CD4-positive, alpha-beta T cell treated with Interleukin-17A for 1 hour (primary cell): ENCODE measurements at places on chromosomes 2 and 18.

DNA sequence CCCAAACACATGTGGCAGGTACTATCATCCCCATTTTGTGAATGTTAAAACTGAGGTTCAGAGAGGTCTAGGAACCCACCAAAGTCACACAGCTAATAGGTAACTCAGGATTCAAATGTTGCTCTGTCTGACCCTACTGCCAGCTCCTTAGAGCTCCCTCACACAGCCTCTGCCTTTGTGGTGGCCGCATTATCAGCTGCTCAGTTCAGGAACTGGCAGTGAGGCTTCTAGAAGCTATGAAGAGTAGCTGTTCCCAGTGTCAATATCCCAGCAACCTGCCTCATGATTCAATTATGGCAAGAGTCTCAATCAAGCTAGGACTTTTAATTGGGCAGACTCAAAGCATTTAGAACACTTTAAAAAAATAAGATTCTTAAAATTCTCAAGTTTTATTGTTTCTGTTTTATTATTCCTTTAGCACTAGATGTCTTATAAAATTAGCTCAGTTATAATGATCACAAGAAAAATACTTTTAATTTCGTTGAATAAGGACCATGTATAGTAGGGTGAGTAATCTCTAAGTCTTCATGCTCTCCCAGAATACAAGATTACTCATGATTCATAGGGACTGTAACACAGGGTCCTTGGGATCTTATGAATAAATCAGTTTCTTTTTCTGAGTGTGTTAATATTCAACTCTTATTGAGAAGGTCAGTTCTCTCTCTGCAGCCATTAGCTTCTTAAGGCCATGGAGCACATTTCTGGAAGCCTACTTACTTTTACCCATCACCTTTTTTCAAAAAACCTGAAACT, 342.7 kb downstream of the RND3 start:
- no peak for DNase-seq

DNA sequence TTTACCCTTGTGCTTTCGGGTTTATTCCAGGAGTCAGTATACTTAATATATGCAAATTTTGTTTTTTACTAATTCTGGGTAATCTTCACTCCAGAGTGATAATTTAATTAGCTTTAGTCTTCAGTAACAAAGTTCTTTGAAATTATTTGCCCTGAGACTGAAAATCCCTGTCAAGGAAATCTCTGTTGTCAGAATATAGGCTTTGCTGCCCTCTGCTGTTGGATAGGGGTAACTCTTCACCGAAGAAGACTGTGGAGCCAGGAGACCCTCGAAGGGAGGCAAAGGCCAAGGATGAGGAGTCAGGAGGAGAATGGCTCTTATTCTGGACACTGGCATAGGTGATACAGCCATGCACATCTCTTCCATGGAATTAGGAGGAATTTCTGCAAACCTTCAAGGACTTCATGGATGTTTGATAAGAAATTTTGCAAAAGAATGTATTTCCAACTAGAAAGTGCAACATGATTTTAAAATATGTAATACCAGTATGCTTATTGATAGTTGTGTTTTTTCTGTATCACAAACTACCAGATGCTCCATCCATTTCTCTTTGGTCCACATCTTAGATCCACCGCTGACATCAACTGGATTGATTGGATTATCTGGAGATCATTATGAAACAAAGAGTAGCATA, 182.3 kb downstream of the RDH14 start:
- DNase-seq = peak; percentile 29

DNA sequence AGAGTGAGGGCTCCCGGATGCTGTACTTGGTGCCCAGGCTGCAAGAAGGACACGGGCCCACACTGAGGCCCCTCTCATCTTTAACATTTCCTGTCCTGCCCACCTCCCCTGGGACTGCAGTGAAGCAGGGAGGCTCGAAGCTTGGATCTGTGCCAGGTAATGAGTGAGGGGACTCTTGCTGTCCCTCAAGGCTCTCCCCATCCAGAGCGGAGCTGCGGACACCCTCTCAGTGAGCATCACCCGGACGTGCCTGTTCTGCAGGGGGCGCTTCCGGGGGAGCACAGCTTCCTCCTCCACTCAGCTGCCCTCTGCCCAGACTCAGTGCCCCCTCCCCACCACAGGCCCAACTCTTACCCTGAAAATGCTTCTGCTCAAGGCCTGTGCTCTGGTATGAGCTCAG, 150.0 kb upstream of the MYCN start:
- DNase-seq = no peak

- no peak for DNase-seq
These were observed 14.3 kb downstream of the WDSUB1 start for GRCh38 chr2:159272156-159272555.

GRCh38 chr2:2656115-2657011, 325.3 kb upstream of the MYT1L start:
- no peak for DNase-seq

DNA sequence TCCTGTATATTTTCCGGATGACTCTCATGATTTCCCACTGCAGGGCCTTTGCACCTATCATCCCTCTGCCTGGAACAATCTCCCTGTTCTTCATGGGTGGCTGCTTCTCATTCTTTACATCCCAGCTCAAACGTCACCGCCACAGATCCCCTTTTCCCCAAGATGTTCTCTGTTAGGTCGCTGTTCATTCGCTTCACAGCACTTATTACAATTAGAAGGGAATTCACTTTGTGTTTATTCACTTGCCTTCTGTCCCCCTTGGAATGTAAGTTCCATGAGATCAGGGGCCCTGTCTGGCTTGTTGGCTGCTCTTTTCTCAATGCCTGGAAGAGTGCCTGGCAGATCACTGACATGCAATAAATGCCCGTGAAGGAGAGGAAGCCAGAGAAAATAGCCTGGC, 106.7 kb downstream of the FOXI3 start:
- no peak for DNase-seq

DNA sequence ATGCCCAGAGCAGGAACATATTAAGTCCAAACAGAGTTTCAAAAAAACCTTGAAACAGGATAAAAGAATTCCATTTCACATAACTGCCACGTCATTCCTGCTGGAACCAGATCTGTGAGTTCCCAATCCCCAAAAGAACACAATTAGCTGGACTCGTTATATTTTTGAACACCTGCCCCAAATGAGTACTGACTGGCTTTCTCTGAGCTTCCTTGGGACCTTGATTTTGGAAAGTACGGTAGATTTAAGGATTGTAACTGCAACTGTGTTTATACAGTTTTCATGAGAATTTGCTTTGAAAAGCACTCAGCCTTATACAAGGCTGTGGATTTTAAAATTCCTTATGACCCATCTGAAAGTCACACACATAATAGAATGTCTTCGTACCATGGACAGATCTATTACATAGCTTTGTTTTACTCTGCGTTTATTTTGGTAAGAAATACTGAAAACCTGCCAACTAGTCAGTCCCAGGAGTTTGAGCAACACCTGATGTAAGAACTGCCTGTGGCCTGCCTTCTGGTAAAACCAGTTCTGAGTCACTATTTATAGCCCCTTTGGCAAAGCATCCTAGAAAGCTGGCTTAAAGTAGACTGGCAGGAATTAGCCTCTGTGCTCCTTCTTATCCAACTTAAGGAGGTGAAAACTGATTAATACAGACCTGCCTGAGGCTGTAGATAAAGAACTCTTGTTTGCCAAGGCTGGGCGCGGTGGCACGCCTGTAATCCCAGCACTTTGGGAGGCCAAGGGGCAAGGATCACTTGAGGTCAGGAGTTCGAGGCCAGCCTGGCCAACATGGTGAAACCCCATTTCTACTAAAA, 48.1 kb downstream of the MERTK start:
- DNase-seq = no peak

DNA sequence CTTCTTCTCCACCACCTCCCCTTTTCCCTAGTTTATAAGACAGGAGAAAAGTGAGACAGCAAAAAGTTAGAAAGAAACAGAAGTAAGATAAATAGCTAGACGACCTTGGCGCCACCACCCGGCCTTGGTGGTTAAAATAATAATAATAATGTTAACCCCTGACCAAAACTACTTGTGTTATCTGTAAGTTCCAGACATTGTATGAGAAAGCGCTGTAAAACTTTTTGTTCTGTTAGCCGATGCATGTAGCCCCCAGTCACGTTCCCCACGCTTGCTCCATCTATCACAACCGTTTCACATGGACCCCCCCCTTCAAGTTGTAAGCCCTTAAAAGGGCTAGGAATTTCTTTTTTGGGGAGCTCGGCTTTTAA, 1.5 kb upstream of the BUB1 start:
- DNase-seq = peak; percentile 12

- no peak for DNase-seq
These were observed 73.2 kb downstream of the IL1R2 start for GRCh38 chr2:102064679-102065674.

DNA sequence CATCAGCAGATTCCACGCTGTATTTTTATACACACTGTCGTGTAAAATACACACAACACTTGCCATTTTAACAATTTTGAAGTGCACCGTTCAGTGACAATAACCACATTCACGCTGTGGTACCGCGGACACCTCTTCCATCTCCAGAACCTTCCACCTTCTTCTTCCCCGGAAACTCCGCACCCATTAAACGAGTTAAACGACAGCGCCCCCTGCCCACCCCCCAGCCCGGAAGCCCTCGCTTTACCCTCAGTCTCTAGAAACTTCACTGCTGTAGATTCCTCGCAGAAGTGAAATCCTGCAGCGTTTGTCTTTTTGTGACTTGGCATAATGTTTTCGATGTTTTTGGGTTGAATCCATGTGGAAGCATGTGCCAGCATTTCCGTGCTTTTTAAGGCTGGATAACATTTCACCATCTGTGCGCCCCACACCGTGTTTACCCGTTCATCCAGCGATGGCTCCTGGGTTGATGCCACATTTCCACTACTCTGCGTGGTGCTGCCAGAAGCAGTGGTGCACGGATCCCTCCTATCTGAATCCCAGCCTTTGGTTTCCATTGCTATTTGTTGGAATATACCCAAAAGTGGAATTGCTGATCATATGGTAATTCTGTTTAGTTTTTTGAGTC, 32.0 kb upstream of the TMEM18 start:
- no peak for DNase-seq
